CD8-positive, alpha-beta T cell (primary cell): ENCODE measurements at places on chromosomes 16 and 17.

DNA sequence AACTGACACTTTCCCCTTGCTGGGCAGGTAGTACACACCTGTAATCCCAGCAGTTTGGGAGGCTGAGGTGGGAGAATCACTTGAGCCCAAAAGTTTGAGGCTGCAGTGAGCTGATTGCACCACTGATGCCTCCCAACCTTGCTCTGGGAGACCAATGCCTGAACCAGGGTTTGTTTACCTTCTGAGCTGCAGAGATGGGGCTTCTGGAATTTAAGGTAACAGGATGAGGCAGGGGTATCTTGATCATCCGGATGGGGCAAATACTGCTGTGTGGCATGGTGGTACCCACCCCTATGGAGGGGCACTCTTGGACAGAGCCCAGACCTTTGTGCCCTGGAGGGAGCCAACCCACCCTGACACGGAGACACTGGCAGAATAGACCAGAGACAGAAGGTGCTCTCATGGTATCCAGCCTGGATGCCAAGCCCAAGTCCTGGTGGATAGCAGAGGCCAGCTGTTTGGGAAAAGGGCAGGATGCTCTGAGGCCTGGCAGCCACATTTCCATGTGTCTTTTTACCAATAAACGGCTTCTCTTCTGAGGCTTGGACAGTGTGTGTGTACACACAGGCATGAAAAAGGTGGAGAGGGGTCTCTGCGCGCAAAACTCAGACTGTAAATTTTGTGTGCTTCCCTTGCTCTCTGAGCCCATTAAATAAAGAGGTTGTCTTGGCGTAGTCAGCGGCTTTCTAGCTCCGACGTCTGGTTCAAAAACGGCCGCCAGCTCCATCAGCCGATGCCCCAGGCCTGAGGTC, 4.4 kb downstream of the ZNF48 start:
- no peak for DNase-seq

GRCh38 chr16:85935974-85936760, 37.2 kb downstream of the IRF8 start:
- peak; percentile 39 for DNase-seq

GRCh38 chr16:17470908-17471718, at the start of gene XYLT1:
TSS of gene XYLT1 (minus strand) at chr16:17470960. CDS start at chr16:17470796, 164 bp downstream.
- DNase-seq: peak; percentile 72

DNA sequence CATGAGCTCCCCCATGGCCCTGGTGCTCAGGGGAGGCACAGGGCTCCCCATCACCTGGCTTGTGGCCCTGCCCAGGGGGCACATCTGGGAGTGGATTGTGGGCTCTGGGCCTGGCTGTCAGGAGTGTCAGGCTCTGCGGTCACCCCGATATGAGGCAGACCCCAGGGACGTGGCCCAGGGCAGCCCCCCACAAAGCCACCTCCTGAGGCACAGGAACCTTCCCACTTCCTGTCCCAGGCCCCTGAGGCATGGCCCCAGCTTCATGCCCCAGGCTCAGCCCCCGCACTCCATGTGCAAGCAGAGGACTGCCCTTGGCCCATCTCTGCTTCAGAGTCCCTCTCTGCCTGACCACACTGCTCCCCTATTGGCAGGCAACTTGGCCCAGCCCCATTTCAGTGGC, 160.3 kb downstream of the PCTP start:
- DNase-seq: no peak
